ENCODE measurements at places on chromosomes 1 and 21.

DNA sequence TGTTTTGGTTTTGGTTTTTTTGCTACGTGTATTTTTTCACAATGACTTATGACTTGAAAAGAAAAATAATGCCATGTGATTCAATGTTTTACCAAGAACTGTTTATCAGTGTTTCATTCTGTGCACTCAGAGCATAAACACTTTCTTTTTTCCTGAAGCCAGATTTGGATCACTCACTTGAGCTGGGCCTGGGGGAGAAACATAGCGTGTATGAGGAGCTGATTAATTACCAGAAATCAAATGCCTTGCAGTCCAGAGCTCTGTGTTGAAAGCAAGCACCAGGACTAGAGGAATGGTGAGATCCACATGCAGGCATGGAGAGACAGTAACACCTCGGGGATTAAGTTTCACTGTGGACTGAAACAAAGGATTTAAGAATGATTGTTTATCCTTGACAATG is 642.1 kb upstream of the ADGRL2 start:
- DNase-seq: no peak

DNA sequence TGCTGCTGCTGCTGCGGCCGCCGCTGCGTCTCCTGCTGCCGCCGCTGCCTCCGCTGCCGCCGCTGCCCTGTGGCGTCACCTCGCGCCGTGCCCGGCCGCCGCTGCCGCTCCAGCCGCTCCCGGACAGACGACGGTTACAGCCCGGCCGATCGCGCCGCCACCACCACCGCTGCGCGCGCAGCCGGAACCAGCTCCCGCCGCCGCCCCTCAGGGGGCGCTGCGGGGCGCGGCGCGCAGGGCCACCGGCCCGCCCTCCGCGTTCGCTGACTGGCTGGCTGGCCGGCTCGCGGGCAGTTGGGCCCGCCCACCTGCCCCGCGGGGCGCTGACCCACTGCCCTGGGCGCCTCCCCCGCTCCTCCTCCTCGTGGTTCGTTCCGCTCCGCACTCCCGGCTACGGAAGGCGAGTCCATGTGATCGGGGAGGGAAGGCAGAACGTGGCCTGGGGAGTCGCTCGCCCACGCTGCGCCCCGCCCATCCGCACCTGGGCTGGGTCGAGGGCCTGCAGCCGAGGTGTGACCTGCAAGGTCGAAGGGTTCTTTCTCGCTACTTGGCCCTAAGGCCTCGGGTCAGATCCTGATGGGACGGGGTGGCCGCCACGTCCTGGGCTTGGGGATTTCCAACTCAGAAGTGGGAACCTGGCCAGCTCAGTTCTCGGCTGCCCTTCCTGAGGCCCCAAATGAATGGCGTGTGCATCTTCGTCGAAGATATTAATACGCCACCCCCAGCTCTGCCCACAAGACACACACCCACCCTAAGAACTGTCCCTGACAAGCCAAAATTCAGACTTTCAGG is at the start of gene PTP4A2:
TSS of gene PTP4A2 (minus strand) at position 185 of the 792 bp plus-strand sequence. CDS start 19,303 bp downstream, outside the sequence.
- DNase-seq: peak; percentile 98

DNA sequence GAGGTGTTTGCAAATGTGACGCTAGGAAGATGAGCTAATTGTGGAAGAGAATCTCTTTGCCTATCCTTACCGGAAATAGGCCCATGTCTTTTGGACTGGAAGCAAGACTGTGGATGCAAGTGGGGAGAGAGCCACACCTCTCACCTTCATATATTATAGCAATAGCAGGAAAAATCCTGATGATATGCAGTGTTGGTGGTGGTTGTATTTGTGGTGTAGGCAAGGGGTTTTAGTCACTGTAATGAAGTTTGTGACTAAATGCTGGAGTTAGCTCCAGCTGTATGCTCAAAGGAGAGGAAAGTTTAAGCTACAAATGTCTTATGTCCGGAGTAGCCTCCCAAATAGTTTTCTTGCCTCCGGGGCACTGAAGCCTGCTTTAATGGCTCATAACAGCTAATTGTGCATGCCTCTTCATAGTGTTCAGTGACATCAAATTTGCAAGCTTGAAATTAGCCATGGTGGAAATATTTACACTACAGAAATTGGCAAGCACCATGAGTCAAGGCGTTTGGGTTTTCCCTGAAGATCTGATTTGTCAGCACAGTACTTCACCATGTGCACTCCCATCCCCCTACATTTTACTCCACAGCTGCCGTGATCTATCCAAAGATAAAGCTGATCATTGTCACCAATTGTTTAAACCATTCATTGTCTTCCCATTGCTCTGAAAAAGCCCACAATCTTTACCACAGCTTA is 102.6 kb upstream of the ZNF644 start:
- no peak for DNase-seq

DNA sequence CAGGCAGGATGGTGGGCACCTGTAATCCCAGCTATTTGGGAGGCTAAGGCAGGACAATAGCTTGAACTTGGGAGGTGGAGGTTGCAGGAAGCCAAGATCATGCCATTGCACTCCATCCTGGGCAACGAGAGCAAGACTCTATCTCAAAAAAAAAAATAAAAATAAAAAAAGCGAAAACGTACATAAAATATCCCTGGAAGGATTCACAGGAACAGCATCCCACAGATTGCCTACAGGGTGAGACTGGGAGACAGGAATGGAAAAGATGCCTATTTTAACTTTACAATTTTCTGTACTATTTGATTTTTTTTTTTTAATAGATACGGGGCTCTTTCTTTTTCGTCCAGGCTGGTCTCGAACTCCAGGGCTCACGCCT is 604 bp upstream of the NBPF3 start:
- no peak for DNase-seq

- no peak for DNase-seq
Measured at GRCh38 chr1:25073640-25074270, 143.7 kb upstream of the RUNX3 start.

- no peak for DNase-seq
Measured at GRCh38 chr1:94193128-94193527, 44.3 kb downstream of the ARHGAP29 start.

GRCh38 chr21:25857308-25858074 is 122.7 kb downstream of the GABPA start:
- no peak for DNase-seq

DNA sequence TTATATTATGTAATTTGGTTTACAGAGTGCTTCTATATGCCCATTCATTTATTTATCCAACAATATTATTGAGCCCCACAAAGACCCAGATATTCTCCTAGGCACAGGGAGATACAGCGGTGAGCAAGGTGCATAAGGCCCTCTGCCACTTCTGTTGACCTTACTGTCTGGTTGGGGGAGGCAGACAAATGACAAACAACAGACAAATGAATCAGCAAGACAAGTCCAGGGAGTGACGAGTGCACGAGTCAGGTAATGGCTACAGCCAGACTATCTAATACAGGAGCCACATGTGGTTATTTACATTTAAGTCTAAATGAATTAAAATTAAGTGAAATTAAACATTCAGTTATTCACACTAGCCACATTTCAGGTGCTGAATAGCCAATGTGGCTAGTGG is 22.0 kb upstream of the BCAR3 start:
- no peak for DNase-seq

- DNase-seq: no peak
Measured at GRCh38 chr1:51843948-51844347, 34.6 kb downstream of the NRDC start.

GRCh38 chr21:29185172-29185571 is 54.7 kb downstream of the MAP3K7CL start:
- DNase-seq: no peak

DNA sequence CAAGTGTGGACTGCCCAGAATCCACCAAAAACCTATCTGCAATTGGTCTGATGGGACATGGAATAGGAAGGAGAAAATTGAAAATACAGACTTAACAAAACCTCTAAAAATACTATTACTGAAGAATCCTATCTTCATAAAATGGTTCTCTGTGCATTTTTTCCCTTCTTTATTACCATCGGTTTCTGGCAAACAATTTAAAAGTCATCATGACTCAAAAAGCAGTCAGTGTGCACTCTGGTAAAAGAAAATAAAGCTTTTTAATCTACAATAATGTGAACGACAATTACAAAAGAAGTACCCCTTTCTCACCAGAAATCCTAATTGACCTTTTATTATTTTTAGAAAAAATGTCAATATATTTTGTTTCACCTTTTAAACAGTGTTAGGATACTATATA is 186.3 kb downstream of the TPR start:
- DNase-seq: no peak

- no peak for DNase-seq
Measured at GRCh38 chr1:39158327-39159086, 46.0 kb upstream of the MACF1 start.

GRCh38 chr1:116326486-116326885 is 46.6 kb upstream of the ATP1A1 start:
- no peak for DNase-seq

- no peak for DNase-seq
Measured at GRCh38 chr1:157197906-157198435, 59.8 kb upstream of the ETV3 start.

DNA sequence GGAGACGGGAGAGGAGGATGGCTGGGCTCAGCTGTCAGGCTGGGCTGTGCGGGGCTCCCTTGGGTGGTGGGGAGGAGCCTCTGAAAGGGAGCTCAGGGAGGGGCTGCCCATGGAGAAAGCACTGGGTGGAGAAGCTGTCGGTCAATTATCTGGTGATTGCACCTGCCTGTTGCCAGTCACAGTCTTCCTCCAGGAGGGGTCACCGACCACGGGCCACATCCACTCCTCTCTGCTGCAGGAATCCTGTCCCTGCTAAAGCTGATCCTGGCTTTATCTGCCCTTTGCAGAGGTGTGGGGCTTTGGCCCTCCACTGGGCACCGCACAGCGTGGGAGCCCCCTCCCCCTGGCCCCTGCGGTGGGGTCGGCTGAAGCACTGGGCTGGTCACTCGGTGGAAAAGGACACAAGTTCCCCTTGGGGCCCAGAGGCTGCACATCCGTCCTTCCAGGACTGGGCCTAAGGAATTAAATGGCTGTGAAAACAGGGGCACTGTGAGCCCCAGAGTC is 21.8 kb upstream of the COL18A1 start:
- DNase-seq: no peak

- no peak for DNase-seq
Measured at GRCh38 chr1:214583824-214584554, 19.0 kb upstream of the CENPF start.

- no peak for DNase-seq
Measured at GRCh38 chr21:43921571-43921978, 56.6 kb downstream of the AGPAT3 start.

DNA sequence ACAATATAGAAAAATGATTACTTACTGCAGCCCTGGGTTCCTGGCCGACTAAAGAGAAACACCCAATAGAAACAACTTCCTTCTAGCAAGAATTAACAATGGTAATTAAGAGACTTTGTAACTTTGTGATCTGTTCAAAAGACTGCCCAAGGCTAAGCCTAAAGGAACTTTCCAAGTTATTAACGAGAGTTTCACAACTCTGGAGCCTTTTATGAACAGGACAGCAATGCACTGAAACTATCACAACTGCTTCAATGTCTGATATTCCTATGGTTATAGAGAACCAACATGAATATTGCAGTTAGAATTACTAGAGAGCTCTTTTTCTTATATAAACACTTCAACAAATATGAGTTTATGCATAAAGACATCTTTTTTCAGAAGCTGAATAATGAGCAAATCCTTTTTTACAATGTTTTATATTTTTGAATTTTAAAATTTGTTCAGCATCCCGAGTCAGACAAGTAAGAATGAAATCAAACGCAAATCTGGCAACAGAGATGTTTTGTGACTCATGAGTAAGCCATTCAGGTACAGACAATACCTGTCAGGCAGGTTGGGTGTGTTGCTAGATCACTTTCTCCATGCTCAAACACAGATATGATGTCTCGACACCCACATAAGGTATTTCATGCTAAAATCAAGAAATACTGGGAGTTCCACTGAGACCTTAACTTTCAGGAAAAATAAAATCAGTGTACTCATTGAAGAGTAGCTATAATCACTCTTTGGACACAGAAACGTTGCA is 22.2 kb upstream of the KCNJ15 start:
- no peak for DNase-seq

Measured in HL-60 (cell line).